EH (cell line): ENCODE measurements at places on chromosomes 13 and 19.

DNA sequence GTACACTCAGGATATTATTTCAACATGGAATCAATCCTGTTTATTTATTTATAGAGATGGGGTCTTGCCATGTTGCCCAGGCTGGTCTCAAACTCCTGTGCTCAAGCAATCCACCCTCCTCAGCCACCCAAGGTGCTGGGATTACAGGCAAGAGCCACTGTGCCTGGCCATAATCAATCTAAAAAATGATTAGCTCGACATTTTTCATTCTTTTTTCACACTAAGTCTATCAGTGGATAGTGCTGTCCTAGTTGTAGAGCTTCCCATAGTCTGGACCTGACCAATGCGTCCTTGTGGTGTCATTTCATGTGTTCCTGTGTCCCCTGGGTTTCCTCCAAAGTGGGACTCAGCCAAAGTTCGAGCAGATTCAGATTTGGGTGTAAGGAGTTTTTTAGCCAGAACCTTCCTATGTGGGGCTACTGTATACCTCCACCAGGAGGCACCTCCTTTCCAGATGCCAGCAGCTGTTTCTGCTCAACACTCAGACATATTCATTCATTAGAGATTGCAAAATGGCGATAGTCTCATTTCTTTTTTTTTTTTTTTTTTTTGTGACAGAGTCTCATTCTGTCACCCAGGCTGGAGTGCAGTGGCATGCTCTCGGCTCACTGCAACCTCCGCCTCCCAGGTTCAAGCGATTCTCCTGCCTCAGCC, 61.1 kb downstream of the MAP4K1 start:
- peak; percentile 9 for DNase-seq

- no peak for DNase-seq
Measured at GRCh38 chr19:570251-570686, 2.1 kb upstream of the BSG start.

GRCh38 chr13:84662491-84662890, 780.2 kb upstream of the SLITRK1 start:
- DNase-seq = no peak

- no peak for DNase-seq
Measured at GRCh38 chr13:38346764-38347163, 2.9 kb upstream of the UFM1 start.

- DNase-seq = no peak
Measured at GRCh38 chr13:102177431-102177830, 224.4 kb downstream of the FGF14 start.

- DNase-seq = peak; percentile 16
Measured at GRCh38 chr19:57351867-57352266, 796 bp downstream of the ZNF304 start.

DNA sequence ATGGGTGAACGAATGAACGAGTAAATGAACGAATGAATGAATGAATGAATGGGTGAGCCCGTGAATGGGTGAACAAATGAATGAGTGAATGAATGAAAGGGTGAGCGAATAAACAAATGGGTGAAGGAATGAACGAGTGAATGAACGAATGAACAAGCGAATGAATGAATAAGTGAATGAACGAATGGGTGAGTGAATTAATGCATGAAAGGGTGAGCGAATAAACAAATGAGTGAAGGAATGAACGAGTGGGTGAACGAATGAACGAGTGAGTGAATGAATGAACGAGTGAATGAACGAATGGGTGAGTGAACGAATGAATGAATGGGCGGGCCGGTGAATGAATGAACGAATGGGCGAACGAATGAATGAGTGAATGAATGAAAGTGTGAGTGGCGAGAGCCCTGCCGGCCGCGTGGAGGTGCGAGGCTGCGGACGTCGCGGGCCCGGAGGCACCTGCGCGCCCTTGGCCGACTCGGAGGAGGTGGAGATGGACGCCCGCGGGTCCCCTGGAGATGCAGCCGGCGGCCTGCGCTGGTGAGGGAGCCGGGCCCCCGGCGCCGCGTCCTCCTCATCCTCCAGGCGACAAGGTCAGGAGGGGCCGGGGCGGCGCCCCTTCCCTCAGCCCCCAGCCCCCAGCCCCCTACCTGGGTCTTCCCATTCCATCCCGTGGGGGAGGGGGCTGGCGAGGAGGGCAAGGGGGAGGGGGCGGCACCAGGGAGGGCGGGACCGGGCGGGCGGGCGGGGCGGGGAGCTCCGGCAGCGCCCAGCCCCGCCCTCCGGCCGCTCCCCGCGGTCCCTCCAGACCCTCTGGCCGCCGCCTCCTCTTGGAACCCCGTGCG, 15.4 kb downstream of the ANKRD24 start:
- no peak for DNase-seq

DNA sequence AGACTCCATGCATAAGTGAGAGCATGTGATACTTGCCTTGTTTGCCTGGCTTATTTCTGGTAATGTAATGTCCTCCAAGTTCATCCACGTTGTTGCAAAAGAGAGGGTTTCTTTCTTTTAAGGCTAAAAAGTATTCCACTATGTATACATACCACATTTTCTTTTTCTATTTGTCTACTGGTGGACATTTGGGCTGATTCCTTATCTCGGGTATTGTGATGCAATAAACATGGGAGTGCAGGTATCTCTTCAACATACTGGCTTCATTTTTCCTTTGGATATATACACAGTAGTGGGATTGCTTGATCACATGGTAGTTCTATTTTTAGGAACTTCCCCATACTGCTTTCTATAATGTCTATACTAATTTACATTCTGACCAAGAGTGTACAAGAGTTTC, 49.6 kb upstream of the EBPL start:
- no peak for DNase-seq

- no peak for DNase-seq
Measured at GRCh38 chr13:43124490-43124889, 101.1 kb downstream of the DNAJC15 start.

GRCh38 chr13:89740994-89741685, 1606.3 kb upstream of the MIR17HG start:
- no peak for DNase-seq

- peak; percentile 11 for DNase-seq
Measured at GRCh38 chr13:72004784-72005374, 137.9 kb upstream of the DACH1 start.

DNA sequence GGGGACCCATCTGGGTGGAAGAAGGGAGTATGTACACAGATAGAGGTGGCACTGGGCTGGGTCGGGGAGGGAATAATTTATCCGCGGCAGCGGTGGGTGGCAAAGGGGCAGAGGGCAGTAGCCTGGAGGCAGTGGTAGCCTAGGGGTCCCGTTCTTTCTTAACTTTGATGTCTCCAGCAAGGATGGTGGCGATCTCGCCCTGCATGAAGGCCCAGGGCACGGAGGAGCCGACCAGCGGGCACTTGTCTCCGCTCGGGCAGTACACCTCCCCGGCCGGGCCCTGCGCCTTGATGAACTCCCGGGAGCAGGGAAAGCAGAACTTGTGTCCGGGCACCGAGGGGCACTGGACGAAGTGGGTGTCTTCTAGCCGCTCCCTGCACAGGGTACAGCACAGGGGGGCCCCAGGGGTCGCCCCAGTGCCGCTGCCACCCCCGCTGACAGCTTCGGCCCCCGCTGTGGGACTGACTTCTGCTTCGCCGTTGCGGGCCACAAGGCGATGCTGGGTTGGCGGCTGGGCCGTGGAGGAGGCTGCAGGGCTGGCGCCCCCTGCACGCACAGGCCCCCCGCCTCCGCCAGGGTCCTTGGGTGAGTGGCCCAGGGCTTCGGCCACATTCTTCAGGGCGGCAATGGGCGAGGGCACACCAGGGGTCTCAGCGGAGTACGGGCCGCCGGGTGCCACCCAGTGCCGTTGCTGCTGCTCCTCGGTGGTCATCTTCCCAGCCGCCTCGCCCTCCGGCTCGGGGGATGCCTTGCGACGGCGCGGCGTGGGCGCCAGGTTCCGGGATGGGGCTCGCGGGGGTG, 1.9 kb downstream of the IRF2BP1 start:
- DNase-seq = no peak

GRCh38 chr13:77699059-77699680, 1.7 kb downstream of the SLAIN1 start:
- DNase-seq = no peak

- DNase-seq = no peak
Measured at GRCh38 chr13:48094404-48094780, 512 bp downstream of the MED4 start.

DNA sequence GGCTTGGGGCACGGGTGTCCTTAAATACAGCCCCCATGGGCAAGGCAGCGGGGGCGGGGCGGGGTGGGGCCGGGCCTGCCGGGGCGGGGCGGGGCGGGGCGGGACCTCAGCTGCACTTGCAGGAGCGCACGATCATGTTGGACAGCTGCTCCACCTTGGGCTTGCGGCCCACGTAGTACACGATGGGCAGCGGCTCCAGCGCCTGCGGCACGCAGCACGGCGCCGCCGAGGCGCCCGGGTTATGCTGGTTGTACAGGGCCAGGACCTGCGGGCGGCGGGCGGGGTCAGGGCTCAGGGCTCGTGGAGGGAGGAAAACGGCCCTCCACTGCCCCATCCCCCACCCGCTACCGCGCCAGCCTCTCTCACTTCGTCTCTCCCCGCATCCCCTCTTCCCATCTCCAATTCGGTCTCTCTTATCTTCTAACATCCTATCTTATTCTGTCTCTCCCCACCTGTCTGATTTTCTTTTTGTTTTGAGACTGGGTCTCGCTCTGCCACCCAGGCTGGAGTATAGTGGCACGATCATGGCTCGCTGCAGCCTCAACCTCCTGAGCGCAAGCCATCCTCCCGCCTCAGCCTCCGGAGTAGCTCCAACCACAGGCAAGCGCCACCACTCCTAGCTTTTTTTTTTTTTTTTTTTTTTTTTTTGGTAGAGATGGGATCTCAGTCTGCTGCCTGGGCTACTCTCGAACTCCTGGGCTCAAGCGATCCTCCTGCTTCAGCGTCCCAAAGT, 21.1 kb downstream of the CCDC97 start:
- no peak for DNase-seq

- DNase-seq = no peak
Measured at GRCh38 chr13:91280801-91281200, 66.7 kb upstream of the MIR17HG start.

DNA sequence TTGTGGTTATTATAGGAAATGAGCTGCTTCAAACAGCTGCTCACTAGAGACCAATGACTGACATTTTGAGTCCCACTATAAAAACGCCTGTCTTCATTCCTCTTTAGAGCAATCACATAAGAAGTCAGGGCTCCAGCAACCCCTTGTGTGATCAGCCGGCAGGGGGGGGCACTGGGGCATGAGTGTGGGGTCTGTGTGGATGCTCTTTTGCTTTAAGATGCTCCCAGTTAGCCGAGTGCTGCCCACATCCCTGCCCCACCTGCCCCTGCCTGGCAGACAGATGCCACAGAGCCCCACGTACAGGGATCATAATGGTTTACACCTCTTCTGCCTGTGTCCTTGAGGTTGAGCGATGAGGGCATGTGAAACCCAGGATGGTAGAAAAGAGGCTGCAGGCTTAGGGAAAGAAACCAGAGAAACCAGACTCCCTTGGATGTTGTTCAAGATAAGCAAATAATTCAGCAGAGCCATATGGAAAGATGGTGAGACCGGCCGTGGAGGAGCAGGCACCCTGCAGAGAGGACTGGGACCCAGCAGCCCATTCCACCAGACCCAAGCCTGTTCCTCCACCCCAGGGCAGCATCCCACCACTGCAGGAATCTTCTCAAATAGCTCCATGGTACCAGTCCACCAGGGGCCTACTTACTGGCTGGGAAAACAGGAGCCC, 55.4 kb downstream of the CHST8 start:
- DNase-seq = no peak

- DNase-seq = peak; percentile 93
Measured at GRCh38 chr13:109998684-109999533, 212.5 kb upstream of the IRS2 start.

DNA sequence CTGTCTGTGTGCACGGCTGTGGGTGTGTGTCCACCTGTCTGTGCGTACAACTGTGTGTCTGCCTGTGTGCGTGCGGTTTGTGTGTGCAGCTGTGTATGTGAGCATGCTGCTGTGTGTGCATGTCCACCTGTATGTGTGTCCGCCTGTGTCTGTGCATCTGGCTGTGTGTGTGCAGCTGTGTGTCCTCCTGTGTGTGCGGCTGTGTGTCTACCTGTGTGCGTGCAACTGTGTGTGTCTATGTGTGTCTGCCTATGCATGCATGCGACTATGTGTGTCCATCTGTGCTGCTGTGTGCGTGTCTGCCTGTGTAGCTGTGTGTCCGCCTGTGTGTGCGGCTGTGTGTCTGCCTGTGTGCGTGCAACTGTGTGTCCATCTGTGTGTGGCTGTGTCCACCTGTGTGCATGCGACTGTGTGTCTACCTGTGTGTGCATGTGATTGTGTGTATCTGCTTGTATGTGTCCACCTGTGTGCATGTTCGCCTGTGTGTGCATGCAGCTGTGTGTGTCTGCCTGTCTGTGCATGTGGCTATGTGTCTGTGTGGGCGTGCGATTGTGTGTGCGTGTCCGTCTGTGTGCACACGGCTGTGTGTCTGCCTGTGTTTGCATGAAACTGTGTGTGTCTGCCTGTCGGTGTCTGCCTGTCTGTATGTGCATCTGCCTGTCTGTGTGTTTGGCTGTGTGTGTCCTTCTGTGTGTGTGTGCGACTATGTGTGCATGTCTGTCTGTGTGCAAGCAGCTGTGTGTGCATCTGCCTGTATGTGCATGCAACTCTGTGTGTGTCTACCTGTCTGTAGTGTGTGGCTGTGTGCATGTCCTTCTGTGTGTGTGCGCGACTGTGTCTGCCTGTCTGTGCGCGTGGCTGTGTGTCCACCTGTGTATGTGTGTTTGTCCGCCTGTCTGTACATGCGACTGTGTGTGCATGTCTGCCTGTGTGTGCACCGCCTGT, 57.1 kb upstream of the C13orf46 start:
- DNase-seq = no peak

GRCh38 chr19:8041531-8041931, 11.0 kb upstream of the CCL25 start:
- DNase-seq = no peak

GRCh38 chr13:50401049-50401505, 385.8 kb downstream of the KCNRG start:
- DNase-seq = peak; percentile 83

DNA sequence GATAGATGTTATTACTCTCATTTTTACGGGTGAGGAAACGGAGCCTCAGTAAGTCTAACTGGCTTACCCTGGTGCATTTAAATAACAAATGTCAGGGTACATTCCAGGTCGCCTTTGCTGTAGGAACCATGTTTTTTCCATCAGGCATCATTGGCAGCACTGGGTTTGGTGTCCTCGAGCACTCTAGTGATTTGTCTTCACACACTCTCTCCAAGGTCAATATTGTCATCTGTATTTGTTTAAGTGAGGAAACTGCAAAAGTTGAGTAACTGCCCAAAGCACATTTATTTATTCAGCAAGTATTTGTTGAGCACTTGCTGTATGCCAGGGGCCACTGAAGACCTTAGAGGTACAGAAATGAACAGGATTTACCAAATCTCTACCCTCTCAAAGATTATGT, 78.6 kb downstream of the DCT start:
- DNase-seq = no peak

DNA sequence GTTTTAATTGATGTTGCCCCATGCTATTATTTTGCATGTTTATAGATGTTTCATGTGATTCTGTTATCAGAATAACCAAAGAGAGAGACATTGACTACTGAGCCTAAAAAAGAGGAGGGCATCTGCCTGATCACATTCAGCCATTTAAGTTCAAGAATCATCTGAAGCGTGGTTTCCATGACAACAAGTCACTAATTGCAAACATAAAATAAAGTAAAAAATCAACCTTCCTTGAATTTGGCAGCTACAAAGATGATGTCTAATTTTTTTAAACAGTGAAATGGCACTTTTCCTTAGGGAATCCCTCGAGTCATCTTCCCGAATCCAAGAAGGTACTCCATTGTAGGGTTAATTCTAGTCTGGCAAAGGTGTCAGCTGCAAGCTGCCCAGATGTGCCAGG, 884.2 kb downstream of the DIAPH3 start:
- no peak for DNase-seq

GRCh38 chr19:16778796-16779411, 50.3 kb upstream of the SIN3B start:
- DNase-seq = peak; percentile 77
